ENCODE measurements at places on chromosomes 3 and 15.

- peak; percentile 23 for DNase-seq
Observed at GRCh38 chr3:197847866-197848401, 56.9 kb downstream of the LRCH3 start.

DNA sequence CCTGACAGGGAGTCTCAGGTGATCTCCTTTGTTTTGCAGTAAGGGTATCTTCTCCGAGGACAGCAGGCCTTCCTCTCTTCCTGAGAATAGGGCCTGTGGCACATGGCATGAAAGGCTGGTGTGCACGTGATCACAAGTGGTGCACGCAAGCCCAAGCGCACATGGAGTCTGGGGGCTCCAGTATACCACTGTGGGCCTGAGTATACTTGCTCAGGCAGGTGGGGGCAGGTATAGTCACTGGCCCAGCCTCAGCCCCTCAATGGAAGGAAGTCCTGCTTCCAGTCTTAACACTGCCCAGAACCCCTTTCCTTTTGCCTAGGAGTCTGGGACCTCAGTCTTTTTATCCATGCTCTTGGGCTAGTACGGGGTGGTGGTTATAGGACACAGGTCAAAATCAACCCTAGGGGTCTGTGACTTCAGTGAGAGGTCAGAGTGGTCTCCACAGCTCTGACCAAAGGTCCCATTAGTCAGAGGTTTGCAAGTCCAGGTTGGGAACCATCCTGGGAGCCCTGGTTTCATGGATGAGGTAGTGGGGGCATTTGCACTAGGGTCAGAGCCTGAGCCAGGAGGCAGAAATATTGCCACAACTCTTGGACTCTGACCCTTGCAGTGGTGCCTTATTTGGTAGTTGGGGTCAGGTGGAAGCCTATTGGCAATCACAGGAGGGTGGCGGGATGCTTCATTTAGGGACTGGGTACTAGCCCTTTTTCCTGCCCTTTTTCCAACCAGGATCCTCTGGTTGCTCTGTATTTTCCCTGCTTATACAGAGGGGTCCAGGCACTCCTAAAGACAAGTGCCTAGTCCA is 823 bp upstream of the CCDC71 start:
- no peak for DNase-seq

GRCh38 chr3:34037260-34037659 is 238.8 kb downstream of the PDCD6IP start:
- DNase-seq: no peak

GRCh38 chr15:70088887-70089691 is 8.6 kb downstream of the TLE3 start:
- no peak for DNase-seq

- DNase-seq: no peak
Observed at GRCh38 chr15:38530113-38530512, 34.5 kb downstream of the RASGRP1 start.

GRCh38 chr15:67100124-67100791 is 34.9 kb downstream of the SMAD3 start:
- DNase-seq: no peak

DNA sequence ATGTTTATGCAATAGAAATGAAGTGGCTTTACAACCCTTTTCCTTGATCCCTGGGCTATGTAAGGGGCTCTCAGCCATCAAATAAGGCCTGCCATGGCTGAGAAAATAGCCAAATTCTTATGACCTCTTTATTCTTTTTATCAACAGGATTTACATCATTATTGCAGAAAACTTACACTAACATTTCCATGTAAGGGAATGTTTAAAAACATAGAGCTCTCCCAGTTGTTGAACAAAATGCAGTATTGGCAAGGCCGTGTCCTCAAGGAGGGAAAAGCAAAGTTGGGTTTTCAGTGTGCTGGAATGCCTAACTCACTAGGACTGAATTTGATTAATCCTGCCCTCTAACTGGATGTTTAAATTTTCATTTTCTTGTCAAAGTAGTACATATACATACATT is 22.3 kb downstream of the NR2C2 start:
- no peak for DNase-seq

DNA sequence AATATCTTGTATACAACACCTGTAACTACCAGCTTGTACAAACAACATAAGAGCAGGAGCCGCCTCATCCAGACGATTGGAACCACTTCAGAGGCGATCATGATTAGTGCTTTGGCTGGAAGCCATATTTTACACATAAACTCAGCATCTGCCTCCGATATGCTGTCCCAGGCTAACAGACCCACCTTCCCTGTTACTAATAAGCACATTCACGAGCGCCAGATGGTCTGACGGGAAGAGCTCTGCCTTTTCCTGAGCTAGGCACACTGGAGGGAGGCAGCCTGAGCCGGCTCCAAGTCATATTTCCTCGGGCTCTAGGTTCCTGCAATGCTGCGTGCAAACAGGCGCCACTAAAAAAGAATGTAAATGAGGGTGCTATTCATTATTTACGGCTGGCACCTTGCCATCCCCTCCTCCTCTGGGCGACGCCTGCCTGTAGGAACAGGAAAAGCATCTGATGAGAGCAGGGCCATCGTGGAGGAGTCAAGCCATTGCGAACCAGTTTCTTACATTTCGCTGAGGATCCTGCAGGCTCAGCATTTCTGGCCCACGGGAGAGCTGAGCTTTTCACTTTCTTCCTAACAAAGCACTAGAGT is 98.2 kb downstream of the ANXA2 start:
- DNase-seq: no peak

DNA sequence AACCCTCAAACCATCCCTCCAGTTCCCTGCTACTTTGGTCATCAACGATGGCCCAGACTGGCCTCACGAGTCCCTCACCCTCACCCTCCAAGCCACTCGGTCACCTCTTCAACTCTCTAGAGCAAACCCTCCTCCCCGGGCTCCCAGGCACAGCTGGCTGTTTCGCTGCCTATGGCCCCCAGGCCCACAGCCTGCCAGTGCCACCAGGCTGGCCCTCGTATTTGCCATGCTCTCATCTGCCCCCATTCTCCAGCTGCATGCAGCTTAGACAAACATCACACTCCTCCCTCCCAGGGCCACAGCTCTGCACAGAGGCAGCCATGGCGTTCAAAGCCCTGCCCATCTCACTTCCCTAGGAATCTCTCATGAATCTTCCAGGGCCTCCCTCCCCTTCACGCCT is 13.8 kb downstream of the RAB43 start:
- DNase-seq: no peak

DNA sequence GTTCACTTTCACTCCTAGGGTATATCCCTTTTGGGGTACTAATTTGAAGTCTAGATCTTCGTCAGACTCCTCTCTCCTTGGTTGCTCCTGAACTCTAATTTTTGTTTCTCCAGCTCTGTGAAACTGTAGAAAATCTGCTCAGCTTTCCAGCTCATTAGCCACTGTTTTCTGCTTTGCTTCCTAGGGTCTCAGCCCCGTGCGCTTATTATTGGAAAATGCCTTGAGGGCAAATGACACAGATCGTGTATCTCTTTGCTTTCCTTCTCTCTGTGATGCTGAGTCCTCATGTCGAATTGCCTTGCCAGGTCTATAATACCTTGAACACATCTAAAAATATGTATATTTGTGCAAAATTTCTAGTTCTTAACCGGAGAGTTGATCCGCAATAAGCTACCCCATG is 731.1 kb downstream of the EDEM1 start:
- no peak for DNase-seq

DNA sequence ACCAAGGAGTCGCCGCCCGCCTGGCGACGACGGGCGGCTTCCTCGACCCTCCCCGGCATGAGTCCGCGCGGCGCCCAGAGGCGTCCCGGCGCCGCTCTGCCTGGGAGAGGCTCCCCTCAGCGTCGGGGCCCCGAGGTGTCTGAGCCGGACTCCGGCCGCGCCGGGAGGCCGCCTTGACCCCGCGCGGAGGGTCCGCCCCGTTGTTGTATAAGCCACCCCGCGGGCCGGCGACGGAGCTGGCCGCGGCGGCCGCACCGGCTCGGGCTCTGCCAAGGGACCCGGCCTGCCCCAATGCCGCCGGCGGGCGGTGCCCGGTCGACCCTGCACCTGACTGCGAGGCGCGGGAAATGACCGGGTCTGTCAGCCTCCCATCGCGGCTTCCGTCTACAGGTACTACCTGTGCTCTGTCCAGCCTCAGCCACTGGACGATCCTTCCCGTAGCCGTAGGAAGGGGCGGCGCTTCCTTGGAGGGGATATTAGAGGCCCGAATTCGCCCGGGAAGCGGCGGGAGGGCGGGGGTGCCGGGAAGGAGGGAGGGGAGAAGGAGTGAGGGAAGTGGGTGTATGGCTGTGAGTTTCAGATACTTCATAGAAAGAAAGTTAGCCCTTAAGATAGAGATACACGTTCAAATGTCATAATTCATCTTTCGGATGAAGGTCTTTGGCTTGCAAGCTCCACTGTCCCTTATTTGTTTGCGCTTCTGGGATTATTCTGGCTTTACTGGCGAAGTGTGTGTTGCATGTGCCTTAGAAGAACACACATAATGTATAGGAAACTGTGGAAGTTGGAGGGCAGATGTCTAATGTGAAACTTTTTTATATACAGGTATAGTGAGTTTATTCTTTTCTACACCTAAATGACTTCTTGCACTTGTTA is 620 bp downstream of the ABHD5 start:
- DNase-seq: peak; percentile 12

DNA sequence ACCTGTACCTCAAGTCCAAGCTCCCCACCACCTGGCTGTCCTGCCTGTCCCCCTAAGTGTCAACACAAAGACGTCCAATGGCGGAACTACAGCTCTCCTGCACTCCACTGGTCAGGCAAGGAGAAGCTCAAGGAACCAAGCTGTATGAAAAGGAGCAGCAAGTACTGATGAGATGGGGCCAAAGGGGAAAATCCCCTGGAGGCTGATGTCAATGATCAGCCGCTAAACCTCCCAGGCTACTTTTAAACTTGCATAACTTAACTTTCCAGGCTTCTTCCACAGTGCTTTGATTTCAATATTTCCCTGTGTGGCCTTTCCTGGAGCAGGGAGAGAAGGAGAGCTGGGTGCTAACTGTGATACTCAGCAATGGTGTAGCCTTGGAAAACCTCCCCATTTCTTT is 35.0 kb downstream of the TM4SF4 start:
- DNase-seq: no peak

- no peak for DNase-seq
Observed at GRCh38 chr15:44194323-44195150, 534 bp downstream of the FRMD5 start.

DNA sequence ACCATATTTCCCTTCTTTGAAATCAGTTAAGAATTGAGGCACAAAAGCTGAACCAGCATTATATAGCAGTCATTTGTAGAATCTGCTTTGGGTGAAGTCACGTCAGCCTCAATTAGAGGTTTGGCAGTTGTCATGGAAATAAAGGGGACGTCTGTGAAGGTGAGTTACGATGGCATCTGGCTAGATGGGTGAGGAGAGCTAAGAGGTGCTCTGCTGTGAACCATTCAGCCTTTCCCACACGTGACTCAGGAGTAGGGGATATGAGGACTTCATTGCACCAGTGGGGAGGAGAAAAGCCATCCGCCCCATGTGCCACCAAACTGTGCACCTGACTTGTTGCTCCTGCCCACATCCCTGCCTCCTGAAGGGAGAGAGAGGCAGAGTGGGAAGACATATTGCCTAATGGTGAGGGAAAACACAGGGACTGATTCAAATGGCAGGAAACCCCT is 2.8 kb upstream of the C15orf40 start:
- DNase-seq: no peak

DNA sequence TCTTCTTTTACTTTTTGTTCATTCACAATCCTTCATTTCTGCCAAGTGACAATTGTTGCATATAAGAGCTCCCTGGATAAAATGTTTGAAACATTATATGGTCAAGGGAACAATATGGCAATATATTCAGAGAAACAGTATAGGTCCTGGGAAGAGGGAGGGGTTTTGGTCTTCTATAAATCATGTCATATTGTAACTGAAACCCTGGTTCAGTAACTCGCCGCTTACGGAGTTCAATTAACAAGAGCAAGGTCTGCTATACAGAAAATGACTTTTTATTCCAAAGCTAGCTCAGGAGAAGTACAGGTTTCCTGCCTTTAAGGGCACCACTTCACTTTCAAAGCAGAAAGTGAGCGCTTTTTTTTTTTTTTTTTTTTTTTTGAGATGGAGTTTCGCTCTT is 522.1 kb upstream of the TGFBR2 start:
- DNase-seq: no peak

DNA sequence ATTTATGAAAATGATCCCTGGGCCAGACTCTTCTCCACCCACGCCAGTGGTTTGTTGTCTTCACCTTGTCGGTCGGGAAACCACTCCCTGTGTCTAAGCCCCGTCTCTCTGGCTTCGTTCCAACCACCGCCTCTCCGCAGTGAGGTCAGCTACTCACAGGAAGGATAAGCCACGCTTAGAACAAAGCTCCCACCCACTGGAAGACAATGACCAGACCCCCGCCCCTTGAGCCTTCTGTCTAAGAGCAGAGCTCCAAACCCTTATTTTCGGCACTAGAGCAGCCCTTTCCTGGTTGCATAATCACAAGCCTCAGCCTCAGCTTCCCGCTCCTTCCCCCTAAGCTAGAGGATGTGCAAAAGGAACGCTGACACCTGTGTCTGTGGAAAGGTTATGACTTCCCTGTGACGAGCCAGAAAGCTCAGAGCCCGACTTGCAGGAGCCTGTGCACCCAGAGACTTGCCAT is 114.9 kb upstream of the MEF2A start:
- no peak for DNase-seq

DNA sequence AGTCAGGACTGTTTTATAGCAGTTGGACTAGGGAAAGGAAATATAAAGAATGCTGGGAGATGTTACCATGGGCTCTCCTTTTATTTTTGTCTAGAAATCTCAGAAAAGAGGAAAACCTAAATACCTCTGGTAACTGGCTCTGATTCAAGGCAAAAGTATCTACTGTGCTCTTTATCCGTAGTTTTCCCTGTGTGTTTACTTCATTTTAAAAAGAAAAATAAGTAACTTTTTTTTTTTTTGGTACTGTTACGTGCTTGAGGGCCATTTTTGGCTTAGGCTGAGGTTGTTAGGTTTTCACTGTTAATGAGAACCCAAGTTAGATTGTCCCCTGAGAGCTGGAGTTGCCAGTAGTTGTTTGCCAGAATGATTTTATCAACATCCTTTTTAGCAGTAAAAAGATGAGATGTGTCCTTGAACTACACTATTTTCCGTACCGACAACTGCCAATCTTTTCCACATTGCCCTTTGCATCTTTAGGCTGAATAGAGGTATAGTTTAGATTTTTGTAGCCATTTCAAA is 35.8 kb downstream of the IQGAP1 start:
- no peak for DNase-seq

DNA sequence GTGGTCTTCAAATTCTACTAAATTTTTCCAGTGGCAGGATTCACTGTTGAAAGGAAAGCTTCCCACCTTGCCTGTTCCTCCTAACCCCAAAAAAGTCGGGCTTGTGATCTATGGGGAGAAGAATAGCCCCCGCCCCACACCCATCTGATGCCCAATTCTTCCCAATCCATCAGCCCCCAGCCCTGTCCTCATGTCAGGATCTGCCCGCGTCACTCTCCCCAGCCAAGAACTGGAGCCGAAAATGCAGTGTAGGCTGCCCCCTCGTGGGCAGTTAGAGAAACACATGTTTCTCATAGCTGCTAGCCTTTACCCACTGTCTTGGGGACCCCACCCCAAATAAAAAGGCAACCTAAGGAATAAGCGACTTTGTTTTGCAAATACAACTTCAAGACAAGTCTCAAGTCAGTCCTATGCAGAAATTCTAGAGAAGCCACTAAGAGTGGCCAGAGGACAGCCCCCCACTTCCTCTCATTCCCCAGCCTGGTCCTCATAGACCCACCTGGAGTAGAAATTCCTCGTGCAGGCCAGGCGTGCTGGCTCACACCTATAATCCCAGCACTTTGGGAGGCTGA is 13.0 kb upstream of the CSK start:
- DNase-seq: no peak

All from stromal cell of bone marrow (primary cell).